Upper lobe of left lung (tissue), 6 donors: ENCODE measurements at places on chromosomes 3 and 15.

DNA sequence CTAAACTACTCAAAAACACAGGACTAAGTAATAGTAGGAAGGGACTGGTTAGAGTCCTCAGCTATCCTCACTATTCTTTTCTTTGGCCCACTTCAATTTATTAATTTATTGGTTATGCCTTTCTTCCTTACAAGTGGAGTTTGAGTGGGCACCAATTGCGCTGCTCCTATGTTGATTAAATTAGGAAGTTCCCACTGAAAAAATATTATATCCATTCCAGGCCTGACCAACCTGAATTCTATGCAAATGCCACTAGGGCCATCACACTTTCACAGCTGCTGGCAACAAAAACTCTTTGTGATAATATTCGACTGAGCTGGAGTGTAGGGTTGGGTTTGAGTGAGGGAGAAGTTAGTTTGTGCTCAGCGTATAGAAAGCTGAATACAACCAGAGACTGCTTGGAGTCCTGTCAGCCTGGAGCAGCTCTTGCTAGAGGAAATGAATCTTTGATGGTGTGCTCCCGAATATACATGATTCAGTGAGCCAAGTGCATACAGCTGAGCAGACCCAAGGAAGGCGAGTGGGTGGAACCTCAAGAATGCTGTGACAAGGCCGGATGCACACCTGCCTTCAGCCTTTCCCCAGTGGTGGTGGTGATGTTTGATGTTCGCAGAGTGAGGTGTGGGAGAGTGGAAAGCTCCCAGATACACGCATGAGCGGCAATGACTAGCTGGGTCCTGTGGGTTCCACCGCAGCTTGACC lies 1.5 kb downstream of the ARHGEF3 start:
- DNase-seq: peak; percentile 55

- peak; percentile 57 for DNase-seq
Measured at GRCh38 chr15:65916664-65917406, 47.5 kb downstream of the RAB11A start.

- no peak for DNase-seq
Measured at GRCh38 chr15:79339588-79340314, 28.8 kb downstream of the TMED3 start.

GRCh38 chr15:63948971-63949370 lies 97.3 kb downstream of the DAPK2 start:
- DNase-seq: no peak

GRCh38 chr3:160009525-160009924 lies 20.9 kb downstream of the IL12A start:
- no peak for DNase-seq

DNA sequence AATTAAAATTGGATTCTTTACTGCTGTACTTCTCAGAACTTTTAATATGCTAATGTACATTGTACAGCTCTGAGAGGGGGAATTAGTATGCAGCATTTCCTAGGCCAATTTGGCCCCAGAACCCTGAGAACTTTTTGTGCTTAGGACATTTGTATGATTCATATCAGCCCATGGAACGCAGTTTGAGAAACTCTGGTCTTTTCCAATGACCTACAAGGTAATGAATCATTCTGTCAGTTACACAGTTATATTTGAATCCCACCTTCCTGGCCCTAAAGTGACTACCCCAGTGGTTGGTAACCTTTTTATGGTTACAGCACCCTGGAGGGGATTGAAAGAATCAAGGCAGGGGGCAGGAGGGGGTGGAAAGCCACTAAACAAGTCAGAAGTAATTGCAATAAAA lies 25.6 kb upstream of the KBTBD12 start:
- DNase-seq: no peak

DNA sequence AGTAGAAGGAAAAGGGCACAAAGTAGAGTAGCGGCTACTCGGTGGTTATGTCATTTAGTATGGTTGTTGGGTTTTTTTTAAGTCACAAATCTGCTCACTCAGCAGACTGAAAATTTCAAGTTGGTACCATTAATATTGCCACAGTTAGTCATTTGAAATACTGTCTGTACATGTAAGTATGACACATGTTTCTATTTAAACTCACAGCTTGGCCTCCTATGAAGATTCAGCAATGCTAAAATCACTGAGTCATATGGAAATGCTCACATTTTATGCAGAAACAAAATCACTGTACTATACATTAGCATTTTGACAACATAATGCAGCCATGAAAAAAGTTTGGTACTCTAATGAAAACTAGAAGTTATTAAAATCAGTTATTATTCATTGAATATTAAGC lies 571.9 kb downstream of the TAFA4 start:
- DNase-seq: no peak
